ENCODE measurements at places on chromosomes 1 and 21.

DNA sequence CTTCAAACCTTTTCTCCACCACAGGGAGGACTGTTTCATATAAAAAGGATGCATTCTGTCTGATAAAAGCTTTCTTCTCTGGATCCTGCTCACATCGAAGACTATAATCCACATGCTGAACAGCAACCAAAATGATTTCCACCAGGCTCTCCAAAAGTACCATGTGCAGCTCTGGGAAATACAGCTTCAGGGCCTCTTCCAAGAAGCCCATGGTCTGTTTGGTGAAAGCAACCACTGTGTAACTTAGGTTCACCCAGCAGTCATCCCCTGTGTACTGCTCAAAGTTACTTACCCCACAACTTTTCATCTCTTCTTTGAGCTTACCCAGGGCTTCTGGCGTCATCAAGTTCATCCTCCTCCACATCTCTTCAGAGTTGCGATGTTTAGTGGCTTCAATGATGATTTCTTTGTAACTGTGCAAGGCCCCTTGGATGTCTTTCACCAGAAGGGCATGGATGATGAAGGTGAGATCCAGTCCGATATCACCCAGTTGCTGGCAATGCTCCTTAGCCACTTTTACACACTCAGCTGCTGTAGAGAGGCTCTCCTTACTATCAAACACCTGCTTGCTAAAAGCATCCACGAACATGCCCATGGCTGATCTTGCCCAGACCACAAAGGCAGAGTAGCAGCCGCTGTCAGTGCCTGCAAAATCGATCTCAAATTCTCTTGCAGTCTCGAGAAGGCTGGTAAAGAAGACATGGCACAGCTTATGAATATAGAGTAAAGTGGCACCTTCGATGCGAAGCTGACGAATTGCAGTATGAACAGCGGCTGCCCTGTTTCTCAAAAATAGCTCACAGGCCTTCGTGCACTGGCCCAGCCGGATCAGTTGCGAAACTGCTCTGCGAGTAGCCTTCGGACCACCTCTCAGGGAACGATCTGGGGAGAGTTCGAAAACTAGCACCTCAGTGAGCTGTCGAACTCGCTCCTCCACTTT is 1.7 kb downstream of the EXOC8 start:
- DNase-seq: peak; percentile 24

DNA sequence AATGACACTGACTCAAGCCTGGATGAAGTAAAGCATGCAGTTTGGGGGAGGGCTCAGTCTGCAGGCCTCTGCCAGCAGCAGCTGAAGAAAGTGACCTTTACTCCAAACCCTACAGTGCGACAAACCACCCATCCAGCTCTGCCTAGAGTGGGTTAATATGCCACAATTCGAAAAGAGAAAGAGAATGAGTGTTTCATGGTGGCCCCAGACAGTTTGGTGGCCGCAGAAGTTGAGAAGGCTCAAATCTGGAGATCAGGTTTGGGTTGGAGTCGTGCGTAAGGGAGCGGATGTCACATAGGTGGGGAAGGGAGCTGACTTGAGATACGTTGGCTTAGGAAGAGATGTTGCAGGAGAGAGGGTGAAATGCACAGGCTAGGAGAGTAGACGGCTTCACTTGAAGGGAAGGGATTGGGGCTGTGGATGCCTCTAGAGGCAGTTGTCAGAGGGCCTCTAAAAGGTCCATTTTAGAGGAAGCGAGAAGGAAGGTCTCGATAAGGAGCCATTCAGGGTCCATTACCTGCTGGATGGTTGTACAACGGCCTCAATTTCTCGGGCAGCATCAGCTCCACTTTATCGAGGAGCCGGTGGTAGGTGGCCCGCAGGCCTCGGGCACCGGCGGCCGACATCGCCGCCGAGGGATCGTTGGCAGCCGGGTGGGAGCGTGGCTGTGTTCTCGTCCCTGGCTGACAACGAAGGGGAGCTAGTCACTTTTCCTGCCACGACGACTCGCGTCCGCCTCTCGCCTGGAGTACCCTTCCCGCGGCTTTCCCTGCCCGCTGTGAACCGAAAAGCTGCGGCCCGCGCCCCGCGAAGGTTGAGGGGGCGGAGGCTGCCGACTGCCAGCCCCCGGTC is 1.0 kb upstream of the DCAF6 start:
- DNase-seq: peak; percentile 51

DNA sequence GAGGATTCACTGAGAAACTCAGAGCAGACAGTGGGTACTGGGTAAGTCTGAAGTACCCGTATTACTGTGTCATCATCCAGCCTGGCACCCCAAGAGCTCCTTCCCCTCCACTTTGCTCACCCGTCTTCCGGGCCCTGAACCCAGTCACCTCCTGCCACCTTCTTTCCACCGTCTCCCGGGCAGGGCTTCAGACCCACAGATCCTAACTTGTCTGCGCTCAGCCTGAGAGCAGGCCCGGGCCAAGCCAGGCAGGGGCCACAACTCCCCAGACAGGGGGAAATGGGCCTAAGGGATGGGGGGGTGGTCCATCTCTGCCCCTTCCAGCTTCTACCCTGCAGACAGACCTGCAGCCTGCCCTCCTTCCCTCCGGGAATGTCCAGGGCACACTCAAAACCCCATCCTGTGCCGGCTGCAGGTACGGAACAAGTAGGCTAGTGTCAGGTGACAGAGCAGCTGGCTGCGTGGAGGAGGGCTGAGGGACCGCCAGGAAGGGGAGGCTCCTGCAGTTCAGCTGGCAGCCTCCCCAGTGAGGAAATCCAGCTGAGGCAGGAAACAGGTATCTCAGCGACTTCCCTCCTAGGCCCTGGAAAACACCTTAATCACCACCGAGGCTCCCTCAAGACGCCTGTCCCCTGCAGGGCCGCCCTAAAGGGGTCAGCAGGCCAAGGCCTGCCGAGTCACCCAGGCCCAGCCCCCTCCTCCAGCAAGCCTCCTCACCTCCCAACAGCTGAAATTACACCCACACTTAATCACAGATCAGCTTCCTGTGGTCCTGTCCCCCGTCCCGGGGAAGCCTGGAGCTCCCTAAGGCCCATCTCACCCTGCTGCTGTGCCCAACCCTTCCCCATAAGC is 3.5 kb downstream of the HSPG2 start:
- DNase-seq: no peak

- DNase-seq: no peak
Measured at GRCh38 chr1:90809093-90809492, 92.0 kb upstream of the BARHL2 start.

- no peak for DNase-seq
Measured at GRCh38 chr1:15465674-15466073, 9.1 kb downstream of the CELA2A start.

DNA sequence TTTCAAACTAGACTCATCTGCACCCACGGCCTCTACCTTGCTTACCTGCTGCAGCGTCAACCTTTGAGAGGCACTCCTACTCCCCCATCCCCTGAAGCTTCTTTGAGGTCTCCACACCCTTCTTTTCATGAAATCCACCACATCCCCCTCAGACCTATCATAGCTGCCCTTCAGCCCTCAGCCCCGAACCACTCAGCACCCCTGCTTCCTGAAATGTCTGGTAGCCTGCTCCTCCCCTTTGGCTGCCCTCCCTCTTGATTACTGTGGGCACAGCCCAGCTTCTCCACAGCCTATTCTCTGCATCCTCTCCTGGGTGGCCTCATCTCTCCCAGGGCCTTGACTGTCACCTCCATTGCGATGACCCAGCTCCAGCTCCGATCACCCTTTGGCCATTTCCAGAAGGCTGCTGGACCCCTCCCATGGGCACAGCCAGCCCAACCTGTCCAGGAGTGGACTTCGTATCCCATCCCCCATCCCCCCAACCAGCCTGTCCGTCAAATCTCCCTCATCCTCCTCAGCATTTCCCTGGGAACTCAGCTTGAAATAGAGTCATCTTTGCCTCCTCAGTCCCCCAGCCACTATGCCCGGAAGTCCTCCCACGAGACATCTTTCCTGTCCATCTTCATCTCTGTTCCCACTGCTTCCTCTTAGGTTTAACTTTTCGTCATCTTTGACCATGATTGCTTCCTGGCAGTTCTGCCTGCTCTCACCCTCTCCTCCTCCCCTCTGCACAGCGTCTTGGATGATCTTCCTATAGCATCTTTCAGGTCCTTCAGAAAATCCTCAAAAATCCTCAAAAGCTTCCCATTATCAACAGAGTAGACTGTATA is 6.1 kb upstream of the ADORA1 start:
- DNase-seq: no peak

- DNase-seq: no peak
Measured at GRCh38 chr1:157485793-157486192, 66.5 kb downstream of the FCRL5 start.

All from activated CD4-positive, alpha-beta T cell treated with anti-CD3 and anti-CD28 coated beads, Interleukin-2, Interleukin-6, amounts not matched to agents 100 ng/mL and 50 ng/mL, durations not matched to agents 16 hours and 8 hours (primary cell).